Esophagus squamous epithelium (tissue), 5 donors: ENCODE measurements at places on chromosomes 11 and 22.

DNA sequence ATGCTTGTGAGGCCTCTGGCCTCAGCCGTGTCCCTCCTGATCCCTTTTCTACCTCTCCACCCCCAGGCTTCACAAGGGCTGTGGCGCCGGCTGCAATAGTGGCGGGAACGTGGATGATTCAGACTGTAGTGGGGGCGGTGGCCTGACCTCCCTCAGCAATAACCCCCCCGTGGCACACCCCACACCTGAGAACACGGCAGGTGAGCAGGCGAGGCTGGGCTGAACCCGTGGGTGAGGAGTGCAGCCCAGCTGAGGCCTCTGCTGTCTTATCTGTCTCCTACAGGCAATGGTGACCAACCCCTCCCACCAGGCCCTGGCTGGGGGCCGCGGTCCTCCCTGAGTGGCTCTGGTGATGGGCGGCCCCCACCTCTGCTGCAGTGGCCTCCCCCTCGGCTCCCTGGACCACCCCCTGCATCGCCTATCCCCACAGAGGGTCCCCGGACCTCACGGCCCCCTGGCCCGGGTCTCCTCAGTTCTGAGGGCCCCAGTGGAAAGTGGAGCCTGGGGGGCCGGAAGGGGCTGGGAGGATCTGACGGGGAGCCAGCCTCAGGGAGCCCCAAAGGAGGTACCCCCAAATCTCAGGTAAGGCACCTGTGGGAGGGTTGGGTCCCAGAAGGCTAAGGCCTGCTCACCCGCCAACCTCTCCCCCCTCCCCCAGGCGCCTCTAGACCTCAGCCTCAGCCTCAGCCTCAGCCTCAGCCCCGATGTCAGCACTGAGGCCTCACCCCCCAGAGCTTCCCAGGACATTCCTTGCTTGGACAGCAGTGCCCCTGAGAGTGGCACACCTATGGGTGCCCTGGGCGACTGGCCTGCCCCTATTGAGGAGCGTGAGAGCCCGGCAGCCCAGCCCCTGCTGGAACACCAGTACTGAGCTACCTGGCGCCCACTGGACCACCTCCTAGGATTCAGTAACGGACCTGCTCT lies 1.5 kb upstream of the SIPA1 start:
- DNase-seq = no peak

DNA sequence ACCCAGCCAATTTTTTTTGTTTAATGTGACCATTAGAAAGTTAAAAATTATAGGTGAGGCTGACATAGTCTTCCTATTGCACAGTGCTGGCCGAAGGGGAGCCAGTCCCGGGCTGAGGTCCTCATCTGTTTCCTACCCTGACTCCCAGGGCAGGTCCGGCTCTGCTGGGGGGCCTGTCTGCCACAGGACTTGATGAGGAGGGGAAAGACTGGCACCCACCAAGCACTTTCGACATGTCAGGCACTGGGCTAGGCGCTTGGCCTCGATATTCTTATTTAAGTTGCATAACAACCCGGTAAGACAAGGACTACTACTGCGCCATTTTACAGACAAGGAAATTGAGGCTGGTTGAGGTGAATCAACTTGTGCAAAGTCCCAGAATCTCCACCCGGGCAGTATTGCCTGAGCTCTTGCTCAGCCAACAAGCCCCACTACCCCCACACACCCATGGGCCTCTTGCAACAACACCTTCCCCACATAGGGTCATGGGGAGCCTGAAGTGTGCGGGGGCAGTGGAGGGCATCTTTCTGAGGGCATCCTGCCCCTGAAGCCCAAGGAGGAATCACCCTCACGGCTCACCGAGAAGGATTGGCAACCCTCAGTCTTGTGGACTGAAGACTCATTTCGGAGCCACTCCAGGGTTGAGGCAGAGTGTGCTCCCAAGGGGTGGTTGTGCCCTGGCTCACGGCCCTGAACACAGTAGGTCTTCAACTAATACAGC lies 62.7 kb upstream of the LINC01488 start:
- no peak for DNase-seq

DNA sequence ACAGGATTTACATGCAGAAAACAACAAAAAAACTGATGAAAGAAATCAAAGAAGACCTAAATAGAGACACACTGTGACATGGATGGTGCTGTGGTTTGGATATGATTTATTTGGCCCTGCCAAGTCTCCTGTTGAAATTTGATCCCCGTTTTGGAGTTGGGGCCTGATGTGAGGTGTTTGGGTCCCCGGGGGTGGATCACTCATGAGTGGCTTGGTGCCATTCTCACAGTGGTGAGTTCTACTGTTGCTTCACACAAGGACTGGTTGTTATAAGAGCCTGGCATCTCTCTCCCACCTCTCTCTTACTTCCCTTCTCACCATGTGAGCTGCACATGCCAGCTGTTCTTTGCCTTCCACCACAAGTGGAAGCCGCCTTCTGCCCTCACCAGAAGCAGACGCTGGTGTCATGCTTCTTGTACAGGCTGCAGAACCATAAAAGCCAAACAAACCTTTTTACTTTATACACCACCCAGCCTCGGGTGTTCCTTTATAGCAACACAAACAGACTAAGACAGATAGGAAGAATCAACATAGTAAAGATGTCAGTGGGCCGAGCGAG lies 7.8 kb upstream of the RTL6 start:
- no peak for DNase-seq

- no peak for DNase-seq
Observed at GRCh38 chr11:65502555-65503367, 3.9 kb downstream of the MALAT1 start.

DNA sequence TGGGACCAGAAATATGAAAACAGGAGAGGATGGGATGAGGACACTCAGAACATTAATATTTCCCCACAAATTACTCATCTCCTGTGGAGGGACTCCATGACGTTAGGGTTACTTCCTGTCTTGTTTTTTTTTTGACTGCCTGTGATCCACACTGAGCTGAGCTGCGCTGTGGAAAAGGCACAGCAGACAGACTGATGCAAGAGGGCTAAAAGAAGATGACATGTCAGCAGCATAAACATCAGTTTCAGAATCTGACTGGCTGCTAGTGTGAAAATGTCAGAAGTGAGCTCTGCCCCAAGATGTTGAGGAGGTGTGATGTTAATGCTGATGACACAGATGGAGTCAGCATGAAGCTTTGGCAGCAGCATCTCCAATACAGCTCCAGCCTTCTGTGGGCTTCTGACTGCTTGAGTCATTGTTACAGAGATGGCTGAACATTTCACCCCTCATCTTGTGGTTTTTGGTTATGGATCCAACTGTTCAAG lies 286.8 kb downstream of the BLID start:
- DNase-seq = no peak

GRCh38 chr22:27378311-27378800 lies 423.2 kb downstream of the MN1 start:
- no peak for DNase-seq

DNA sequence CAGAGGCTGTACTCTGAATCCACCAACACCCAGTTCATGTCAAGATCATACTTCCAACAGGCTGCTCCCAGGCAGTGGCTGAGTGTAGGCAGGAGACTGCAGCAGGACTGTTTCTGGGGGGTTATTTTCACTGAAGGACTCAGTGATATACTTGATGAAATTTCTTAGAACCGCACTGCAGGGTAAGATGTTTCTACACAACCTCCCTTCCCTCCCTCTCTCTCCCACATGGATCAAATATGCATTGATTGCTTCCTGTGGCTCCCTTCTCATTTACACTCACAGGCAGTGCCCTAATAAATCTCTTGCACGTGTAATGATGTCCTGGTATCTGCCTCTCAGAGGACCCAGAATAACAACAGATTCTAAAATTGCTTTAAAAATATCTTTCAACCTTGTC lies 251.3 kb upstream of the CCDC179 start:
- no peak for DNase-seq

DNA sequence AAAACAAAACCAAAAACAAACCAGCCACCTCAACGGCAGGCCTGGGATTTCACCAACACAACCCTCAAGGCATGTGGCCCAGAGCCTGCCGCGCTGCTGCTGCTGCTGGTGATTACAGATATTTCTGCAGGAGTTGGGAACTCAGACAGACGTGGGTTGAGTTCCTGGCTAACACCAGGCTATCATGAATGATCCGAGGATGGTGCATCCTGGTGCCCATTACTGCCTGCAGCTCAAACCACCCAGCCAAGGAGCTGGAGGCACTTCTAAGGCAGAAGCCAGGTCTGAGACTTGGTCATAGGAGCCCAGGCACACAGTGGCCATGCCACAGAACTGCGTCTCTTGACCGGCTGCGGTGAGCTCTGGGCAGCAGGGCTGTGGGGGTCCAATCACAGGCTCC lies 151.8 kb downstream of the MPPED1 start:
- no peak for DNase-seq
